ENCODE measurements at places on chromosomes 5 and 9. TPM values are rescaled to one million over a fixed set of nuclear protein-coding genes. Genes with fewer than 3 reads are reported as not detected.

DNA sequence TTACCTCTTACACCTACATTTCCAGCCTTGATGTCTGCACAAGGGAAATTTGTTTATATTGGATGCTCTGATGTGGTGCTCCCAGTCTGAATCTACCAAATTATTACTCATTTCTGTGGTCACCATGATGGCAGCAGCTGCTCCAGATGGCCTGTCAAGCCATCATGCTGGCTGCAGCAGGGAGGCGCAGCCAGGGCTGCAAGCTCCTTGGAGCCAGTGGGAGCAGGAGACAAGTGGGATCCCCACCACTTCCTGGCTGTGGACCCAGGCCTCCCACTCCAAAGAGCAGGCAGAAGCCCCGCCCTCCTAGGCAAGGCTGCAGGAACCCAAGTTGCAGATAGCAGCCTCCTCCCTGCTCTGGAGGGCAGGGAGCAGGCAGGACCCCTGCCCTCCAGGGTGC, 241.1 kb upstream of the ATP10B start:
- no peak for DNase-seq

Gene COL23A1
- total RNA-seq, result 0.08 TPM

Gene ARID3C
- total RNA-seq, result not detected

DNA sequence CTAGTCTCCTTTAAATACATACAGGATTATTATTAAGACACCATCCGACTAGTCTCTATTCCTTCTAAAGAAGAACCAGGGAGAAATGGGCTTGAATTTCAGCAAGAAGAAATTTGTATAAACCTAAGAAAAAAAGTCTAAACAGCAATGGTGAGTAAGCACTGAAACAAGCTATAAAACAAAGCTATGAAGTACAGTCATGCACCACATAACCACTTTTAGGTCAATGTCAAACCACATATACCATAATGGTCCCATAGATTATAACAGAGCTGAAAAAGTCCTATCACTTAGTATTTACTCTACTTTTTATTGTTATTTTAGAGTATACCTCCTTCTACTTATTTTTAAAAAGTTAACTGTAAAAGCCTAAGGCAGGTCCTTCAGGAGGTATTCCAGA, 102.0 kb upstream of the NFIB start:
- DNase-seq, result peak; percentile 87

Gene ARHGEF39
- total RNA-seq, result 16.9 TPM

Data from H4 (cell line).